ENCODE measurements at places on chromosomes 3 and 15. TPM values are rescaled to one million over a fixed set of nuclear protein-coding genes. Genes with fewer than 3 reads are reported as not detected.

GRCh38 chr3:123027292-123028232 is at the start of gene SEMA5B:
Gene SEMA5B, minus strand, starts transcription at chr3:123027763. Its CDS starts 66,500 bp downstream, at chr3:122961263.
- no peak for DNase-seq

- no peak for DNase-seq
Measured at GRCh38 chr3:150133293-150133692, 162.6 kb upstream of the PFN2 start.

GRCh38 chr3:71047616-71048531 is 535.7 kb downstream of the FOXP1 start:
- DNase-seq: no peak

DNA sequence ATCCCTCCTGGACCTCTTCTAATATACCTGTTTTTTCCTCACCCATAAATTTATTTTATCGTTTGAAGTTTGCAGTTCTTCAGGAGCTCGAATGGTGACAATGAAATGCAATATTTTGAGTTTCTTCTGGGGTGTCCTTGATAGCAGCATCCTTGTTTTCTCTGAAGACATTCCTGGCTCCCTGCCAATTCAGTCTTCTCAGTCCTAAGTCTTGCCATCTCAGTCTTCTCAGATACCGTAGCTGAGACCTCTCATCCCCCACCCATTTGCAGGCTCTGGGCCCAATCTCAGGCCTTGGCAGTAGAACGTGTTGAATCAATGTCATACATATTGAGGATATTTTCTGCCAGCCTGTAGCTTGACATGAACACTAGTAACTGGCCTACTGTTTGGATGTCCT is 140.9 kb downstream of the NECTIN3 start:
- DNase-seq: no peak

GRCh38 chr15:78997981-78998499 is 53.2 kb upstream of the CTSH start:
- DNase-seq: no peak

DNA sequence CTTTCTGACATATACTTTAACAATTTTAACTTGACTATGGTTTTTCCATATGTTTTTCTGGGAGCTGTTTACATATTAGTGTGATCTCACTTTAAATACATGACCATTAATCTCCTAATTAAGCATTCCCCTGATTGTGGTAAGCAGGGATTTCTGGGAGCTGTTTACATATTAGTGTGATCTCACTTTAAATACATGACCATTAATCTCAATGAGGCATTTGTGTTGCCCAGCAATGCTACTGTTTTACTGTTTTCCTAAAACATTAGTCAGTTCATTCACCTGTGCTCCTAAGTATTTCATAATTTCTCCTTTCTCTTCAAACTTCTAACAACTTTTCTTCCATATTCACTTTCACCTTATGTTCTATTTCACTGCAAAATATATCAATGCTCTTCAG is 3.6 kb upstream of the GRAMD1C start:
- DNase-seq: no peak

DNA sequence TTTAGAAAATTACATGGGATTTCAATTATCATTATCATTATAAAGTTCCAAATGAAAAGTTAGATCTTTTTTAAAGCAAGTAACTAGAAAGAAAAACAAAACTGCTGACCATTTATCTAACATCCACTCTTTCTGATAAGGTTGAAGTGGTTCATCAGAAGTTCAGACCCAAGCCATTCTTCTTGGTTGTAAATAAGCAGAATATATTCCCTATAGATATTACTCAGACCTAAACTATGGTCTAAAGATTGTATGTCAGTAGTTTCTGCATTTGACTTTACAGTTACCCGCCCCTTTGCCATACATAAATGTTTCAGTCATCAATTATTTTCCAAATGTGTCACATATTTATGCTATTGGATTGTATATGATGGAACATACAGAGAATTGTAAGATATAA is 136.7 kb downstream of the PLOD2 start:
- no peak for DNase-seq

DNA sequence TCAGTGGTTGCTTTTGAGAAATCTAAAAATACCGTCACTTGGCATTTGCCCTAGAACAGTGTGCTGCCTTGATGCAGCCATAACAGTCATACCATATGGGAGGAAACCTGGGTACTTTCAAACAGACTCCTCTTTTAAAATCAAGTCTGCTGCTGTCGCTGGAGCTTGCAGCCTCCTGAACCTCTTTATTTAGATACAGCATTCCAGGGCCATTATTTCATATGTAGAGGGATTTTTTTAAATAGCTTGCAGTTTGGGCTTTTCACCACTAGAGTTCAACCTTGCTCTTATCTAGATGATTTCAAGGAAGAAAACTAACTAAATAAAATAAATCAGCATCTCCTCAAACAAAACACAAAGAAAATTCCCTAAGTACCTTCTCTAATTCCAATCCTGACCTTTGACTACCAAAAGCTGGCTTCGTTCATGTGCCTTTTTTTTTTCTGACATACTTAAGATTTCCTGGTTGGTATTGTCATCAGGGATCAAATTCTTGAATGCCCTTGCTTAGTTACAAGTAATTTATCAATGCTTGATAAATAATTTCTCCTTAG is 111.6 kb downstream of the KBTBD8 start:
- DNase-seq: peak; percentile 47

- no peak for DNase-seq
Measured at GRCh38 chr3:136018876-136019275, 53.3 kb downstream of the PPP2R3A start.

- no peak for DNase-seq
Measured at GRCh38 chr3:125358923-125359322, 16.2 kb downstream of the ZNF148 start.

DNA sequence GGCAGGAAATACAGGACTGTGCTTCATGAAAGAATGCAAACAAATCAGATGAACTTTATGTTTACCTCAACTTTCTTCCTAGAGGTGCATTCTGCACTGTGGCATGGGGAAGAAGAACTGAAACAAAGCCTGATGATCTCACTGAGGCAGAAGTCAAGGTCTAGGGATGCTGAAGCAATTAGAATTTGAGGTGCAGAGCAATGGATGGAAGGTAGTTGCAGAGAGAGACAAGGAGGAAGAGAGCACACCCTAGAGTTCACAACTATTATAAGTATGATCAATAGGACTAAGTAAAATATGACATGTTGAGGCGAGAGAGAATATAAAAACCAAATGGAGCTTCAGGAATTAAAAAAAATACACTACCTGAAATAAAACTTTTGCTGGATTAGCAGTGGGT is 420.1 kb downstream of the EDEM1 start:
- DNase-seq: no peak

GRCh38 chr15:82108489-82109078 is 62.8 kb upstream of the MEX3B start:
- DNase-seq: peak; percentile 69

- DNase-seq: no peak
Measured at GRCh38 chr3:53705024-53705745, 141.0 kb downstream of the CHDH start.

DNA sequence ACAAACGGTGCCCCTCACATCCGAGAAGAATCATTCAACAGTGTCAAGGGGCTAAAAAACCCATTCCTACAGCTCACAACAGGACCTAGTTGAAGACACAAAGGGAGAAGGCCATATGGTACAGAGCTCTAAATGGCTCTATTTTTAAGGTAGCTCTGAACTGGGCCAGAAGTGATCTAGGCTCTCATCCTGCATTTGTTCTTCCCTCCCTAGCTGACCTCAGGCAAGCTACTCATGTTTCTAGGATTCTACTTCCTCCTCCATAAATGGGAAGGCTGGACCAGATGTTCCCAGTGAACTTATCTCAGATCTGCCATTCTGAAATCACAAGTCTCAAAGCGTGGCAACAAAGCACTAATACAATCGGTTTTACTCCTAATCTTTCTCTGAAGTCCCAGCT is 62.3 kb downstream of the CPNE4 start:
- DNase-seq: no peak

DNA sequence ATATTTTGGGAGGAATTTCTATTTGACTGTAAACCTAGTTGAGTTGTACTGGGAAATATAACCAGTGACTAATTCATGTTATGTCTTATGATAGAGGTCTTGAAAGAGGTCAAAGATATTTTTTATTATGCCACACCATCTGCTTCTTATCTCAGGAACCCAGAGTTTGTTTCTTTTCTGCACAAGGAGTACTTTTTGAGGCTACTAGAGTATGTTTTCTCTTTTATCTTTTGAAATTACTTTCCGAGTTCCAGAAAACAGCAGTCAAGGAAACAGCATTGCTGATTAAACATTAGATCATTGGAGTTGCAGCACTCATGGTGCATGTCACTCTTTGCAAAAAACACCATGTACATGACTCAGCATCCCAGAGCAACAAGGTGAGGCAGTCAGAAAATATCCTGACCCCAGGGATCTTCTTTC is 645.8 kb upstream of the NR2F2 start:
- DNase-seq: no peak

- DNase-seq: no peak
Measured at GRCh38 chr3:186513386-186513785, 30.8 kb downstream of the CRYGS start.

DNA sequence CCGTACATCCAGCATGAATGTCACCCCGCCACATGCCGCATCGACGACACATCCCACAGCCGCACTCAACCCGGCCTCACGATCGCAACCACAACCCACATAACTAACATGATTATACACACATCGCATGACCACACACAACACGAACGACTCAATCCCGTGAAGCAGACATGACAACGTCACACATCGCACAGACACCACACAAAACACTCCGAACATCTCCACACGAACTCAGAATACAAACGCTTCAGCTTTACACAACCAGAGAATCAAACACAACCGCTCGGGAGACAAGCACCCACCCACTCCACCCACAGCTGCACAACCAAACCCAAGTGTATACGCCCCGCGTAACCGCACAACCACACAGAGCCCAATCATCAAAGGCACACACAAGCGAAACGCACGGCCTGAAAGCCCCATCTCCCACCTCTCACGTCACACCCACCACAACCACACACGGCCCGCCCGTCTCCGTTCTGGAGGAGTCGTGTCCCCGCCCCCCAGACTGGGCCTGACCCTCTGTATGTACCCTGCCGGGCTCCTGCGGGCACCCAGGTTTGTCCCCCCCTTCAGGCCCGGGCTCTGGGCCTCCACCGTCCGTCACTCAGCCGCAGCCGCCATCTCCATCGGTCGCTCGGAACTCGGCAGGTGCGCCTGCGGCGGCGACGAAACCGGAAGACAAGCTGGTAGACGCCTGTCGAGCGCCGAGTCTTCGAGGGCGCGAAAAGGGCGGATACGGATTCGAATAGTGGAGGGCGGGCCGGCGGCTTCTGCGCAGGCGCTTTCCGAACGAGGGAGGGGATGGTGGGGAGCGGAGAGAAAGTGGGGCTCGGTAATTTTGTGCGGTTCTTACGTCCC is at the start of gene RBSN:
TSS of gene RBSN (minus strand) at position 646 of the 861 bp plus-strand sequence. CDS start 3,028 bp downstream, outside the sequence.
- DNase-seq: peak; percentile 95

DNA sequence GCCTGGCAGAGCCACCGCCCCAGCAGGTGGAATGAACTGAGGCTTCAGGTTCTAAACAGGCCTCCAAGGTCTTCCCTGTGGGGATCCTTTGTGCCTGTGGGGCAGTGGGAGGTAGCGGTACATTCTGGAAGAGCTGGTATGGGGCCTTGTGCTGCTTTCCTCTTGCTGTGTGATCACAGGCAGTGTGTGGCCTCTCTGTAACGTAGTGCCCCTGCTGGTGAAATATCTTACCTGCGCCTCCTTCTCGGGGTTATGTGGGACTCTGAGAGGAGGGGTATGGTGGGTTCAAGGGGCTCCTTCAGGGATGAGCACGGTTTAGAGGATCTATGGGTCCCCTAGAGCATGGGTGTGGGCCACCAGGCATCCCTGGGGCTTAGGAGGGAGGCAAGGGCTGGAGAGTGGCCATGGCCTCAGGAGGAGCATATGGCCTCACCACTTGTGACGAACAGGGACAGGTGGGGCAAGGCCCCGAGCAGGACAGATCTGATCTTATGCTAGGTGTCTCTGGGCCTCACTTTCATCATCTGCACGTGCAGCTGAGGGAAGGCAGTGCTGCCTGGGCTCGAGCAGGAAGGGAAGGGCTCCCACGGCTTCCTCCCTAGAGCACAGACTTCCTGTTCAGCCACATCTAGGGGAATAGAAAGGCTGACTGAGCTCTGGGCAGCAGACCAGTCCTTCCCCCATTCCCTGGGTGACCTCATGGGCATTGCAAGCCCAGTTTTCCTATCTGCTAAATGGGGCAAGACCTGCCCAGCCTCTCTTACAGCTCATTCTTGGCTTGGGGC is 1.9 kb upstream of the ALS2CL start:
- peak; percentile 59 for DNase-seq

DNA sequence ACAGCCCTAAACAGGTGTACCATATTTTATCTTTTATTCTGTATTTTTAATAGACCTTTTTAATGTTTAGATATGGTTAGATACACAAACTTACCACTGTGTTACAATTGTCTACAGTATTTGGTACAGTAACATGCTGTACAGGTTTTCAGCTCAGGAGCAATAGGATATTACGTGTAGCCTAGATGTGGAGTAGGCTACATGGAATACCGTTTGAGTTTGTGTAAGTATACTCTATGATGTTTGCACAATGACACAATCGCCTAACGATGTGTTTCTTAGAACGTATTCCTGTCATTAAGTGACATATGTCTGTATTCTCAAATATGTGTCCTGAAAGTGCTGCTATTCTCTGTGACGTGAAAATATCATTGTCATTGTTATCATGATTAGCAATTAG is 62.6 kb downstream of the MFSD1 start:
- DNase-seq: no peak

DNA sequence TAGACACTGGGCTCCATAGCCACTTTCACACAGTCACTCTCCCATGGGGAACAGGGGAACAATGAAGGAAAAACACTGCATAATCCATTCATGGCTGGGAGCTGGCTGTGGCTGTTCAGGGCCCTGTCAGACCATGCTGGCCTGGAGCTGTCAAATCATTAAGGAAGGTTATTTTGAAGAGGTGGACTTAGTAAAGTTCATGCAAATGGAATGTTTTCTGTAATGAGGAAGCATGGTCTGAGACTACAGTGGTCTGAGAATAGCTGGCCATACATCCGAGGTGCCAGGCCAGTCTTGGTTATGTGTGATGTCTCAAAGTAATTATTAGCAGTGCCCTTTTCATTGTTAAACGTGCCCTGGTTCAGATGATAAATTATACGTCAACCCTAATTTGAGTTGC is 117.1 kb upstream of the MRPS22 start:
- DNase-seq: no peak

GRCh38 chr3:73405853-73406252 is 218.9 kb downstream of the PDZRN3 start:
- DNase-seq: no peak

The LCTL gene
- total RNA-seq: 0.21 TPM

The FOXB1 gene
- total RNA-seq: not detected

The CLSTN2 gene
- total RNA-seq: not detected

The PRTG gene
- total RNA-seq: 16.4 TPM

The LMAN1L gene
- total RNA-seq: not detected

The EXD1 gene
- 0.51 TPM for total RNA-seq

The TMEM87A gene
- 83.2 TPM for total RNA-seq

The MCF2L2 gene
- total RNA-seq: 1.0 TPM

The CSK gene
- 20.7 TPM for total RNA-seq

The PLS1 gene
- total RNA-seq: 10.5 TPM

The NKTR gene
- total RNA-seq: 19.0 TPM

The SNX22 gene
- 3.7 TPM for total RNA-seq

The IGF1R gene
- 20.2 TPM for total RNA-seq

The APH1B gene
- total RNA-seq: 17.0 TPM

The CDCP1 gene
- total RNA-seq: not detected
